ENCODE measurements at places on chromosomes 1 and 21.
A peak's percentile ranks its signal among the peaks of the same experiment; 100 is the strongest.

DNA sequence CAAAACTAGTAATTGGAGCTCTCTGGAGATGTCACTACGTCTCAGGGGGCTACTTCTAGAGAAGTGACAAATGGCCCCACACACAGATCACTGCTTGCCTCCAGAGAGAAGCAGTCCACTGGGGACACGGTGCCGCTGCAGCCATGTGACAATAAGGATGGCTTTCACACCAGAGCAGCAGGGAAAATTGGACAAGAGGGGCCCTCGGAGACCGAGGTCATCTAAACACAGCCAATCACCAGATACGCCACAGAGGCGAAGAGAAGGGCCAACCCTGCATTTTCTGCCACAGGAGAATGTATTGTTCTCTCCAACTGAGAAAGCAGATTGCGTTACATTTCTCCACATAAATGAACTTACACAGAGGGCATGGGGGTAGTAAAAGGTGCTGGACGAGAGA lies 51.2 kb upstream of the TIAM1 start:
- DNase-seq = no peak

GRCh38 chr1:64243757-64244080 lies 40.3 kb downstream of the UBE2U start:
- no peak for DNase-seq

DNA sequence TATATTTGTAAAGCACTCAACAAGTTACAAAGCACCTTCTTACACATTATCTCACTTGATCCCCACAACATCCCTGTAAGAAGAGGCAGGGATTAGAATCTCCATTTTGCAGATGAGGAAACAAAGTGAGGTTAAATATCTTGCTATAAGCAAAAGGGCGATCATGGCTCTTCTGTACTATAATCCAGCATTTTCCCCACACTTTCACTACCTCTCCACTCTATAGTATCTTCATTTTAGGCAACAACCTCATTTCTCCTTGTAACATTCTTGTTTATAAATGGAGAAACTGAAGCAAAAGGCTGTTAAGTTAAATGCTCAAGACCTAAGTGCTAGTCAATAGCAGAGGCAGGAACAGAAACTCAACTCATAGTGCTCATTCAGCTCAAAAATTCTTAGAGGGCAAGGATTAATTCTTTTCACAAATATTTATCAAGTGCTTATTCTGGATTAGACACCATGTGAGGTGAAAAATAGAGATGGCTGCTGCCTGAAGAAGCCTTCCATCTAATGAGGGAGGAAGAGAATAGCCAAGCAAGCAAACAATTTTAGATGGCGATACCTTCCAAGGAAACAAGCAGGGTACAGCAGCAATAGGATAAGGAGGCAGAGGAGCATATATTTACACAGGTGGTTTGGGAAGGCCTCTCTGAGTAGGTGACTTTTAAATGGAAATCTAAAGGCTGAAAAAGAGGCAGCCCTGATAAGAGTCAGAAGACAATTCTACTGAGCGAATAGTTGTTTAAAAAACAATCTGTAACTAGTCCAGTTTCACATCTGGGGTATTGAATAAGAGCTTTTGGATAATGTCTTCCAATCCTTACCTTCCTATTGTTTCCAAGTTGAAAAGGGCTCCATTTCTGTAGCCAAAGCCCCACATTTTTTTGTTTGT lies 3.5 kb downstream of the ERRFI1 start:
- DNase-seq = no peak

- DNase-seq = no peak
Measured at GRCh38 chr1:61187352-61188086, 105.2 kb downstream of the NFIA start.

DNA sequence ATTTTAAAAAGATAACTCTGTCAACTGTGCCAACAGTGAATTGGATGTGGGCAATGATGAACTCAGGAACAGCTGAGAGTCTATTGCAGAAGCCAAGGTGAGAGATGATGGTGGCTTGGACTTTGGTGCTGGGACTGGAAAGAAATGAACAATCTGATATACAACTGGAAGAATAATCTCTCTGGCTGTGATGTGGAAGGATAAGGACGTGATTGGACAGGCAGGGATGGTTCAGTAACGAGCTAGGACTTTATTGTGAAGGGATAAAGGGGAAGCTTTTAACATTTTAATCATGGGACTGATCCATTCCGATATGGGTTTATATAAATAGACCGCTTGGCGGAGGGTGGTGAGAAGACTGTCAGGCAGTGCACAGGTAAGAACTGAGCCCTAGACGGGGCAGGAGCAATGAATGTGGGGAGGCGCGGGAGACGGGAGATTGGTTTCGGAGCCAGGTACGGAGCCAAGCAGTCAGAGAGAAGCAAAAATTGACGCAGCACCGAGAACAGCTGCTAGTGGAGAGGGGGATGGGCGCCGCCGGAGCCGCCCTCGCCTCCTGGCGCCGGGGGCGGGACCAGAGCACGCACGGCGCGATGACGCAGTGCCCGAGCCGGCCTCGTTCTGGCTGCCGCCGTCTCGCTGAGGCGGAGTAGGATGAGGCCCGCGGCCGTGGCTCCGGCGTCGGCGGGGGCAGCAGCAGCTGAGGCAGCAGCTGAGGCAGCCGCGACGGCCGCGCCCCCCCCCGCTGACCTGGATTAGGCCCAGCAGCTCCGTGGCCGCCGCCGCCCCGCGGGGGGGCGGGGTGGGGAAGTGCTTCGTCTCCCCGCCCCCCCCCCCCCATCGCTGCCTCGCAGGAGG lies at the start of gene RNF11:
Gene RNF11, plus strand, starts transcription at position 601 of the 858 bp plus-strand sequence. CDS start 484 bp downstream, outside the sequence.
- DNase-seq = peak; percentile 94

Measured in suprapubic skin (tissue), 4 donors.